ENCODE measurements at places on chromosomes 16 and 17. TPM values are rescaled to one million over a fixed set of nuclear protein-coding genes. Genes with fewer than 3 reads are reported as not detected.

The SUPT6H gene
- 63.3 TPM for total RNA-seq

GRCh38 chr17:63838631-63839171, 3.8 kb downstream of the SMARCD2 start:
- no peak for DNase-seq

GRCh38 chr16:4372001-4372577, 441 bp downstream of the VASN start:
- DNase-seq = peak; percentile 56

GRCh38 chr17:50218071-50218759, 16.8 kb upstream of the COL1A1 start:
- DNase-seq = no peak

All from activated CD8-positive, alpha-beta T cell treated with anti-CD3 and anti-CD28 coated beads for 36 hours (primary cell).